HFFc6 (cell line): ENCODE measurements at places on chromosomes 11 and 22. TPM values are rescaled to one million over a fixed set of nuclear protein-coding genes. Genes with fewer than 3 reads are reported as not detected.

DNA sequence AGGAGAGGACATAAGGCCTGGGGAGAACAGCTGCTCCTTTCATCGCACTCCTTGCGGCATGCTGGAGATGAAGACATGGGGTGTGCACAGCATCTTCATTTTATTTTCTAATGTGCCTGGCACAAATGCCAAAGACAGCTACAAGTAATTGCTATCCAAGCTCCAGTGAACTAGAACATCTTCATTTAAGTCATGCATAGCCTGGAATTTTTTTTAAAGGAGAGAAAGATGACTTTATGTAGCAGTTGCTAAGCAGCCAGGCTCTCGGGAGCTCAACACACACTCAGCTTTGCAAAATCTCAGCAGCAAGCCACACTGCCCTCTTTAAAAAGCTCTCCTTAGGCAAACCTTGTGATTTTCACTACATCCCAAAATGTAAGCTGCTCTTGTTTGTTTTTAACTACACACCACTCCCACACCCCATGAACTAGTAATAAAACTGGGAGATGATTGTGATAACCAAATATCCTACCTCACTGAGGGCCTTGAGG, 164.5 kb upstream of the POU2AF2 start:
- H3K27me3 ChIP-seq, result peaks cover 3% of the 10 kb centered on the region; the same call in 1 of the 2 replicates
- DNase-seq, result no peak
- H3K4me3 ChIP-seq, result no peak overlapping the region
- H3K36me3 ChIP-seq, result no peaks in the 10 kb centered on the region
- no peaks in the 10 kb centered on the region for H3K4me1 ChIP-seq

- no peak overlapping the region for H3K27ac ChIP-seq
- no peaks in the 10 kb centered on the region for H3K4me1 ChIP-seq
- H3K27me3 ChIP-seq, result no peaks in the 10 kb centered on the region
- no peak overlapping the region for H3K4me3 ChIP-seq
- peaks cover 6% of the 10 kb centered on the region; the same call in 1 of the 2 replicates for H3K36me3 ChIP-seq
These were observed 524.2 kb upstream of the CHORDC1 start for GRCh38 chr11:90747057-90747456.

- no peak for DNase-seq
- peaks cover 29% of the 10 kb centered on the region for H3K36me3 ChIP-seq
- H3K4me1 ChIP-seq, result no peaks in the 10 kb centered on the region
- H3K4me3 ChIP-seq, result no peak overlapping the region
These were observed 41.5 kb downstream of the RNF141 start for GRCh38 chr11:10499452-10499851.

CNTF gene
- total RNA-seq, result 1.0 to 1.4 TPM (median 1.1 TPM) in 3 replicates

DTX4 gene
- 3.3 to 4.6 TPM (median 4.0 TPM) in 3 replicates for total RNA-seq

OR10D3 gene
- not detected in 3 replicates for total RNA-seq

KCNC1 gene
- total RNA-seq, result not detected in 3 replicates

MS4A8 gene
- total RNA-seq, result not detected in 3 replicates

WNT11 gene
- not detected in 2 replicates for total RNA-seq

NAP1L4 gene
- 116 to 133 TPM (median 132 TPM) in 3 replicates for total RNA-seq
